ENCODE measurements at places on chromosomes 3 and 15. TPM values are rescaled to one million over a fixed set of nuclear protein-coding genes. Genes with fewer than 3 reads are reported as not detected.

DNA sequence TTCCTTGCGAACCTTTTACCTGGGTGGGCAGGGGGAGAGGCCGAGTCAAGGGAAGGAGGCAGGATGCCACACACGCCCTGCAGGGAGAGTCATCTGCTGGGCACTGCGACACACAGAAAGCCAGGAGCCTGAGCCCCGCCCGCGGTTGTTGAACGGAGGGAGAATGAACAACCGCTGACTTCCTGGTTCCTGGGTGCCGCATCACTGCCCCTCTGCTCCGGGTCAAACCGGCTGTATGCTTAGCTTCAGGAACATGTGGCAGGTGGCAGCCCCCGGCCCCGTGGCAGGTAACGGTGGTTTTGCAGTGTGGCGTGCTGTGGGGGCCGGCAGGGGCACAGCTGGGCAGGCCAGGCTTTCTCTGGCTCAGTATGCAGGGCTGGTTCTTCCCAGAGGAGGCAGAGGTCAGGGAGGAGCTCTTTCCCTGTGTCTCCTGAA is 33.4 kb downstream of the APBA2 start:
- DNase-seq, result no peak

DNA sequence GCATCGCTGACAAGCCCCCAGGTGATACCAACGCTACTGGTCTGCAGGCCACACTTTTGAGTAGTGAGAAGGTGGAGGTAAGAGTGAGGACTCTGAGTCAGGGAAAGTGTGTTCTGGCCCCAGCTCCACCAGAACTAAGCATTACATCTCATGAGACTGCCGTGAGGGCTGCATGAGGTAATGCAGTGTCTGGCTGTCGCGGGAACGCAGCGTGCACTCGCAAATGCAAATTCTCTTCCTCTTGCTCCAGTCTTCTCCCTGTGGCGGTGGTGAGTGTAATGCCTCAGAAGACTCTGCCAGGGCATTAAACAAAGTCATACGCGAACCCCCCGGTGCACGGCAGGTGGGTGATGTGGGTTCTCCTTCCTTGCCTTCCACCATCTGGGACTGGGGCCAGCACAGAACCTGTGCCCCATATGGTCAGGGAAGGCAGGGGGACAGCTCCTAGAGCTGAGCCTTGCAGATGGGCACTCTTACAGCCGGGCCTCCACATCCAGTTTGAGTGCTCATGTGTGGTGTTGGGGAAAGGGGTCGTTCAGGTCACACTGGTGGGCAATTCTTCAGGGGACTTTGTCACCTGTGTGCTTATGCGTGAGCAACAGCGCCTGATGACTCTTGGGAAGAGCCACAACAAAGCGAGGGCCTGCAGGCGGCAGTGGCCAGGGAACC is 175.8 kb downstream of the XXYLT1 start:
- DNase-seq, result peak; percentile 50

GRCh38 chr15:73754461-73754860 is 1.3 kb upstream of the INSYN1 start:
- DNase-seq, result no peak

- no peak for DNase-seq
Measured at GRCh38 chr15:95470997-95471689, 859.4 kb upstream of the NR2F2 start.

- no peak for DNase-seq
Measured at GRCh38 chr3:61688307-61688984, 127.1 kb downstream of the PTPRG start.

DNA sequence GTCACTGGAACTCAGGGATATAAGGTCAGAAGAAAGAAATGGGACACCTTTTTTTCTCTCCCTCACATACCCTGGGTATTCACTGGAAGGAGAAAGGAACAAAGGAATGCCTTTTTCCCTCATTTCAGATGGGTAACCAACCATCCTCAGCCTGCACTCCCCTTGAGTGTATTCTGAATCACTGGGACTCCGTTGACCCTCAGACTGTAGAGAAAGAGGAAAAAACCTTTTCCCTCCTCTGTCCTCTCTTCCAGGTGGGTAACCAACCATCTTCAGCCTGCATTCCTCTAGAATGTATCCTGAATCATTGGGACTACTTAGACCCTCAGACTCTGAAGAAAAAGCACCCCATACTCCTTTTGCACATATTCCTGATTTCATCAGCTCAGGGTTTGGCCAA is 11.4 kb downstream of the PRR20G start:
- no peak for DNase-seq

DNA sequence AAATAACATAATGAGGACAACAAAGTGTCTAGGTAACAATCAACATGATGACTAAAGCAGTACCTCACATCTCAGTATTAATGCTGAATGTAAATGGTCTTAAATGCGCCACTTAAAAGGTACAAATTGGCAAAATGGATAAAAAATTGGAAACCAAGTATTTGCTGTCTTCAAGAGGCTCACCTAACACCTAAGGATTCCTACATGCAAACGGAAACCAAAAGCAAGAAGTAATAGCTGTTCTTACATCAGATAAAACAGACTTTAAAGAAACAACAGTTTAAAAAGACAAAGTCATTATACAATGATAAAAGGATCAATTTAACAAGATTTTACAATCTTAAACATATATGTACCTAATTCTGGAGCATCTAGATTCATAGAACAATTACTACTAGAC is 22.5 kb downstream of the CSNK1G1 start:
- DNase-seq, result no peak

GOLGA6A gene
- total RNA-seq, result not detected

DISP2 gene
- 0.38 TPM for total RNA-seq

LSMEM2 gene
- total RNA-seq, result not detected

PLA2G4E gene
- total RNA-seq, result not detected

PLCL2 gene
- total RNA-seq, result 40.0 TPM

SST gene
- not detected for total RNA-seq

Data from activated B cell treated with CpG ODN at 0.5 μM for 24 hours (primary cell).